RWPE1 (cell line): ENCODE measurements at places on chromosomes 13 and 19.

DNA sequence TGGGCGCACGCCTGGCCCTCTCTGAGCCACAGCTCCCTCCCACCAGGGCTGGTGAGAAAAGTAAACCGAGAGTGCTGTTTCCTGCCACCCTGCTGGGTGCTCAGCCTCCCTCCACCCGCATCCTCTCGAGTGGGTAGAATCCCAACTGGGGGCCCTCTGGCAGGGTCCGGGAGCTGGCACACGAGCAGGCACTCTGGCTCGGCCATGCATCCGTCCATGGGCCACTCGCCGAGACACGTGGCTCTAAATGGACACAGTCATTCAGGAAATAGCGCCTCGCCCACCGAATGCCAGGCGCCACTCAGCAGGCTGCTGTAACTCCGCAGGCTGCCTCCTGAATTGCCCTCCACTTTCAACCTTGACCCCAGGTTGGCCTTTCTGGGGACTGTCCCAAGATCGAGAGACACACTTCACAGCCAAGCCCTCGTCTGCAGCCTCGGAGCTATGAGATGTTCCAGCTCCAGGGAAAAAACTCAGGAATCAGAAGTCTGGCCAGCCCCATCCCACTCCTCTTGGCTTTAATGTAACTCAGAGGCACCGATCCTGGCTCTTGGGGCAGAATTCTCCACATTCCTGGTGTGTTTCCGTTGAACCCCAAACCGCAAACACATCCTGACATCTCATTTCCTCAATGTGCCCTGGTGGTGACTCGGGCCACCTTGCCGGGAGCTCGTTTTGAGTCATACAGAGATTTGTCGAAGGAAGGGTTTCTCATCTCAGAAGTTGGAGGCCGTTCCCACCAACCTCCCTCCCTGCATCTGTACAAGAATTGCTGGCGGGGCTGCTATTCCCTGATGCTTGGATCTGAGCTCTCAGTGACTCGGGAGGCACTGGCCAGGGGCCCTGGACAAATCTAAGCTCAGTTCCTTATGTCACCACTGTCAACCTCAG lies 14.1 kb downstream of the KLF2 start:
- peak; percentile 64 for DNase-seq

- no peak for DNase-seq
These were observed 166.7 kb downstream of the USP12 start for GRCh38 chr13:27004866-27005265.

DNA sequence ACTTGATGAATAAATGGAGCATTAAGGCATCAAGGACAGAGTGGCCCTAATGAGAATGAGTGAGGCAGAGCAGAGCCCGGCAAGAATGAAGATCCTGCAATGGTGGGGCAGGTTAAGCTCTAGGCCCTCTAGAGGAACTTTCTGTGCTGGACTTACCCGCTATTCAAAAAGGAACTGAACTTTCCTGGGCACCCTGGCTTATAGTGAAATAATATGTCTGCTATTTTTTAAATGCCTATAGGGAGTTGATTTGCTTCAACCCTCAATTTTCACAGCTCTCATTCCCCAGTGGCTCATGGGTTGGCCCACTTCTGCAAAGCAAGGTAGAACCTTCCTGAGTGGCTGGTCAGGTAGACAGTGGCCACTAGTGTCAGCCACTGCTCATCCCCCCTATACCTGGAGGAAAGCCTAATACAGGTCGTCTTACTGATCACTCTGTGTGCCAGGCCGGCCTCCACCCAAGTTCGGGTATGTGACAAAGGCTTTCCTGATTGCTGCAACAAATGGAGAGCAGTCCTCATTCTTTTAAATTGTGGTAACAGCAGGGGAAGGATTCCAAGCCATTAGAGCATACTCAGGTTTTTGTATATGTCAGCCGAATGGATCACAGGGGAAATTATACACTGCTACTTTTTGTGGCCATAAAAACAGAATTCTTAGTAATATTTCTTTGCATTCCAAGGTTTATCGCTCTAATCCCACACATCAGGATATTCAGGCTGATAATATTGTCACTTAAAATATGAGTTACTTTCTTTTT lies 103.0 kb downstream of the KL start:
- no peak for DNase-seq

DNA sequence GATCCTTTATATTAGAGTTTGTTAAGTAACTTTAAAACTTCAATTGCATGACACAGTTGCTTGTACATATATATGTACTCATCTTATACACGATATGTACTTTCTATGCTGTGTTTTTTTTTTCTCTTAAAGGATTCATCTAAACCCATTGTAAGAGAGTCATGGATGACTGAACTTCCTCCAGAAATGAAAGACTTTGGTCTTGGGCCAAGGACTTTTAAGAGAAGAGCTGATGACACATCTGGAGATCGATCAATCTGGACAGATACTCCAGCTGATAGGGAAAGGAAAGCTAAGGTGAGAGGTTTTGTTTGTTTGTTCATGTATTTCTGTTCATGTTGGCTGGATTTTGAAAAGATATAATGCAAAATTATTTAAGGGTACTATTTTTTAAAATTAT lies 26.0 kb downstream of the GPALPP1 start:
- no peak for DNase-seq

DNA sequence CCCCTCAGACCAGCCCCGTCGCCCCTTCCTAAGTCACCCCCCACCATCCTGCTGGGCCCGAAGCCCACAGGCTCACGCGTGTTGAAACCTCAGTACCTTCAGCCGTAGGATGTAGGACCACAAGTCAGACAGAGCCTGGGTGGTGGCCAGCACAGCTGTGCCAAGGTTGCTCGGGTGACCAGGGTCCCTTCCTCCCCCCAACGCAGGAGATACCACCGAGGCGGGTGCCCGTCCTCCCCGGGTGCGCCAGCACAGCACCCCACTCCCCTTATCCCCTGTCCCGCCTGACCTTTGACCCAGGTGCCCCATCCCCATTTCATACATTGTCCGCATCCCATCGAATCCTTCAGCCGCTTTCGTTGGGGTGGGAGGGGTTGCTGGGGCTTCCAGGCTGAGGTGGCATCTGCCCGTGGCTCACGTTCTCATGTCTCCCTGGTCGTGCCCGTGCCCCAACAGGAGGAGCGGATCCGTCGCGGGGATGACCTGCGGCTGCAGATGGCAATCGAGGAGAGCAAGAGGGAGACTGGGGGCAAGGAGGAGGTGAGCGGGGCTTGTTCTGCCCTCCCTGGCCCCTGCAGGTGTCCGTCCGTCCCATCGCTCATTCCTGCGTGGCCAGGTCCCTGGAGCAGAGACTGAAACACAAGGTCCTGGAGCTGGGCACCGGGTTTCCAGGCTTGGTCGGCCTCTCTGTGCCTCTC lies 14.5 kb downstream of the EPN1 start:
- DNase-seq, result no peak

DNA sequence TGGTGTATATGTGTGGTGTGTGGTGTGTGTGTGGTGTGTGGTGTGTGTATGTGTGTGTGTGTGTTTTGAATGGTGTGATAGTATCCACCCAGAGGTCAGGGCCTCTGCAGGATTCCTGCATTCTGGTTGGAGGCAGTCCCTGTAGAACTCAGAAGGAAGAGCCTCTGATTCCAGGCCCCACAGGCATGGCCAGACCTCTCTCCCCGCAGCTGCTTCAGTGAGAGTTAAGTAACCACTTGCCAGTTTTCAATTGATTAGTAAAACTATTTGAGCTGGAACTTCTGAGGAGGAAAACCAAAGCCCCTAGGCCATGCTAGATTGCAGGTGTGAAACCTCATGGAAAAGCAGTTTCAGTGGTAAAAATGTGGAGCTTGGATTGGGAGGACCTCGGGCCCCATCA lies 2.1 kb downstream of the ATP12A start:
- no peak for DNase-seq

GRCh38 chr19:2454199-2454961 lies 2.4 kb downstream of the LMNB2 start:
- no peak for DNase-seq

- peak; percentile 18 for DNase-seq
These were observed 859 bp downstream of the ZNF433 start for GRCh38 chr19:12034620-12035019.

DNA sequence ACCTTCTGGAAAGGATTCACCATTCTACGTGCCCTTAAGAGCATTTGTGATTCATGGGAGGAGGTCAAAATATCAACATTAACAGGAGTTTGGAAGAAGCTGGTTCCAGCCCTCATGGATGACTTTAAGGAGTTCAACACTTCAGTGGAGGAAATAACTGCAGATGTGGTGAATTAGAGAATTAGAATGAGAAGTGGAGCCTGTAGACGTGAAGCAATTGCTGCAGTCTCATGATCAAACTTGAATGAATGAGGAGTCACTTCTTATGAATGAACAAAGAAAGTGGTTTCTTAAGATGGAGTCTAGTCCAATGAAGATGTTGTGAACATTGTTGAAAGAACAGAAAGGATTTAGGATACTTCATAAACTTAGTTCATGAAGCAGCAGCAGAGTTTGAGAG lies 129.1 kb downstream of the TNFRSF19 start:
- no peak for DNase-seq

DNA sequence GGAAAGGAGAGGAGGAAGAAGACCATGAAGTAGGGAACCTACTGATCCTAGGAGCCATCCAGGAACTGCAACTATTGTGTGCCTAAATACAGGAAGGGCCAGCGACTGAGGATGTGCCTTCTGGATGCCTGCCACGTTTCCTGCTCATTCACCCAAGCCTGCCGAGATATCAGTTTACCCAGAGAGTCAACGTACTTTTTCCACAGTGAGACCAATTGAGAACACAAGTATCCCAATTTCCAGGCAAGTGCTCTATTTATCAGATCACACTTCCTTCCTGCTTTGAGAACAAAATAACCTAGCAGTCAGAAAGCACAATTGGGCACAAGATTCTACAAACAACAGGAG lies 122.4 kb downstream of the AKAP11 start:
- no peak for DNase-seq

- no peak for DNase-seq
These were observed 53.2 kb downstream of the GPALPP1 start for GRCh38 chr13:45042539-45042938.

GRCh38 chr19:8320564-8321066 lies 560 bp downstream of the NDUFA7 start:
- no peak for DNase-seq

DNA sequence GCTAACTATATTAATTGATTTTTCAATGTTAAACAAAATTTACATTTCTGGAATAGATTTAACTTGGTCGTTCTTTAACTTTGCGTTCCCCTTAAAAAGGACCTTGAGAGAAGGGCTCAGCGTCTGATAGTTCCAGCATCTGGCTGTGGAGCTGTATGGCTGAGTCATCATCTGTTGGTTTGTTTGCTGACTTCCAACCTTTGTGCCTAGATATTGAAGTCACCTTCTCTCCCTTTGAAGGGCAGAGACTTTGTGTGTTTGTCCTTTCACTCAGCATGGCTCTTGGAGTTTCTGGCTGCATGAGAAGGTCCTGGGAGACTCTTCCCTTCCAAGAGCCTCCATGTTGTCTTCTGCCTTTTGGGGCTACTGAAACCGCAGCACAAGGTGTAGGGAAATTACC lies 16.6 kb upstream of the IRS2 start:
- no peak for DNase-seq

- peak; percentile 80 for DNase-seq
These were observed 421 bp downstream of the DGKH start for GRCh38 chr13:42048684-42049453.

GRCh38 chr19:43470288-43470687 lies 4.9 kb upstream of the LYPD3 start:
- DNase-seq, result no peak

DNA sequence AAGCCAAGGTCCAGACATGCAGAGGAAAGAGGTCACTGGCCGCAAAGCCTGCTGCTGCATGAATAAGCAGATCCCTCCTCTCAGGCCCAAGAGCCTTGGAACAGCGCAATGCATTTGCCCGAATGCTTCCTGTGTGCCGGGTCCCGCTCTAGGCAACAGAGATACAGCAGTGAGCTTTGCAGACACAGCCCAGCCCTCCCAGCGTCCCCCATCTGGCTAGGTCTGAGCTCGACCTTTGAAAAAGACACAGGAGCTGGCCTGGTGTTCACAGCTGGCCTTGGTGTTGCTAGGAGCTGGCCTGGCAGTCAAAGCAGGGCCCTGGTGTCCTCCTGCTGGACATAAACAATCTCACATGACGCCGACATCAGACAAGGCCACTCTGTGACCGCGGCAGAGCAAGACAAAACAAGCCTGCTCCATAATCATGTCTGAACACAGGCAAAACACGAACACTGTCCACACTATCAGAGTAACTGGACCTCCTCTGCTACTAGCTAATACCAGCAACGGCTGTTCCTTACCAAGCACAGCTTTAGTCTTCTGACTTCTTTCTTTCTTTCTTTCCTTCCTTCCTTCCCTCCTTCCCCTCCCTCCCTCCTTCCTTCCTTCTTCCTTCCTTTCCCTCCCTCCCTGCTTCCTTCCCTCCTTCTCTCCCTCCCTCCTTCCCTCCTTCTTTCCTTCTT lies 5.7 kb upstream of the PEX11G start:
- DNase-seq, result no peak

GRCh38 chr13:91329733-91330132 lies 17.8 kb upstream of the MIR17HG start:
- DNase-seq, result no peak

- DNase-seq, result no peak
These were observed 106.2 kb upstream of the KLF5 start for GRCh38 chr13:72952529-72953141.

DNA sequence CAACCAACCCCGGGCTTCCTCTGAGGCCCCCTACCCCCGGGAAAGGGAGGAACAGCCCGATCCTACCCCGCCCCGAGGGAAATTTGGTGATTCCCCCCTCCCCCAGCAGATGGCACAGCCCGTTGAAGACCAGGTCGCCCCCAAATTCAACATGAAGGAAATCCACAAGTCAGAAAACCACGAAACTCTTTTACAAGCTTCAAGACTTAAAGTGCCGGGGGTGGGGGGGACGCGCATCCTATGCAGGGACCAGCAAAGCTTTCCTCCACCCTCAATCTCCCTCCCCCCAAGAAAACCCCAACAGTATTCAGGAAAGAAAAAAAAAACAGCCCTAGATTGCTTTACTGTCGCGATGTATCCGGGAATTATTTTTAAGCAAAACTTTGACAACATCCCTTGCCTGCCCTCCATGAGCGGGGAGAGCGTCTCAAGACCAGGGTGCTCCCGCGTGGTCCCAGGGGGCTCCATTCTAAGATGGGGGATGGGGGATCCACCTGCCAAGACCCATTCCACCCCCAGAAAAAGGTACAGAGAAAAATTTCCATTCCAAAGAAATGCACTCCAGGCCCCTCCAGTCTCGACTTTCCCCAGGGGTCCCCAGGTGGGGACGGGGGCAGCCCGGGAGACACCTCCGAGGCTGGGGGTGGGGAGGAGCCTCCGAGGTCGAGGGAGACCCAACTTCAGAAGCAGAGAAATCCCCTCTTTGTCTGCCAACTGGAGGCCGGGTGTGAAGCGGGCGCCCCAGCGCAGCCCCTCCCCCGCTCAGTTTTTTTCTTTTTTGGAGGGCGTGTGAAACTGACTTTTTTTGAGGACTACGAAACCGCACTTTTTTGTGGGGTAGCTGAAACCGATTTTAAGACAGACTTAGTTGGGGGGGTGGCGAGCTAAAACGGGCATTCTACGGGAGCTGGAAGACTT lies 1.5 kb downstream of the TCF3 start:
- peak; percentile 13 for DNase-seq

GRCh38 chr13:110687736-110688135 lies 18.2 kb downstream of the CARS2 start:
- no peak for DNase-seq
